Natural killer cell (primary cell): ENCODE measurements at places on chromosomes 1 and 21. TPM values are rescaled to one million over a fixed set of nuclear protein-coding genes. Genes with fewer than 3 reads are reported as not detected.

DNA sequence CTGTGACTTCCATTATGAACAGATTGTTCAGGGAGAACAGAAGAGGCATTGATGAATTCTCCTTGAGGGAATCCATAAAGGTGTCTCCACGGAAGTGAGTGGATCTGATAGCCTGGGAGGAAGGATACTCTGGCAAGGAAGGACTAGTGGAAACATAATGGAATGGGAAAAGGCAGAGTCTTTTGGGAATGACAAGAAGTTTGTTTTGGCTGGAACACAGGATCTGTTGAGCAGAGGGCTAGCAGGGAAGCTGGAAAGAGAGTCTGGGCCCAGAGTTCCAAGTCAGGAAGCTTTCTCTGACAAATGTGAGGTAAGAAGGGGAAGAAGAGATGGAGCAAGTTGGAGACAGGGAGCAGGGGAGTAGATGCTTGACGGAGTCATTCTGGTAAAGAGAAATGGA lies 8.1 kb downstream of the ADAMTS5 start:
- H3K36me3 ChIP-seq, result no peaks in the 10 kb centered on the region
- H3K27me3 ChIP-seq, result peaks cover 2% of the 10 kb centered on the region
- H3K4me3 ChIP-seq, result no peak overlapping the region
- H3K4me1 ChIP-seq, result no peaks in the 10 kb centered on the region
- no peak for DNase-seq

GRCh38 chr21:35732788-35733187 lies 327.5 kb downstream of the SETD4 start:
- no peak overlapping the region for H3K4me3 ChIP-seq
- H3K27ac ChIP-seq, result no peak overlapping the region
- DNase-seq, result no peak

DNA sequence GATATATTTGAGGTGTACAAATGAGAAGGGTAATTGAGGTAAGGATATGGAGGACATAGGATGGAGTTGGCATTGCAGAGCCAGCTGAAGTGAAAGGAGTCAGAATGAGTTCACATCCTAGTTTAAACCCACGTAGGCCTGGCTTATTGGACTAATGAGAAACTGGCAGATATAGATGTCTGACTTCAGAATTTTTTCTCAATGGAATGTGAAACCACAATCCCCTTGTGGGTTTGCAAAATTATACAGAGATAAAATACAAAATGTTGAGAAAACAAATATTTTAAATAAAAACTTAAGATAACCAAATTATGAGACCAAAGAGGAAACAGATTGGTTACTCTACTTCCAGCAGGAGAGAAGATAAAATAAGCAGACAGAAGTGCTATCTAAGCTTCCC lies 277.4 kb upstream of the LRRC7 start:
- H3K4me1 ChIP-seq, result no peaks in the 10 kb centered on the region
- no peak overlapping the region for H3K4me3 ChIP-seq
- no peak for DNase-seq
- no peak overlapping the region for H3K27ac ChIP-seq
- no peaks in the 10 kb centered on the region for H3K27me3 ChIP-seq

DNA sequence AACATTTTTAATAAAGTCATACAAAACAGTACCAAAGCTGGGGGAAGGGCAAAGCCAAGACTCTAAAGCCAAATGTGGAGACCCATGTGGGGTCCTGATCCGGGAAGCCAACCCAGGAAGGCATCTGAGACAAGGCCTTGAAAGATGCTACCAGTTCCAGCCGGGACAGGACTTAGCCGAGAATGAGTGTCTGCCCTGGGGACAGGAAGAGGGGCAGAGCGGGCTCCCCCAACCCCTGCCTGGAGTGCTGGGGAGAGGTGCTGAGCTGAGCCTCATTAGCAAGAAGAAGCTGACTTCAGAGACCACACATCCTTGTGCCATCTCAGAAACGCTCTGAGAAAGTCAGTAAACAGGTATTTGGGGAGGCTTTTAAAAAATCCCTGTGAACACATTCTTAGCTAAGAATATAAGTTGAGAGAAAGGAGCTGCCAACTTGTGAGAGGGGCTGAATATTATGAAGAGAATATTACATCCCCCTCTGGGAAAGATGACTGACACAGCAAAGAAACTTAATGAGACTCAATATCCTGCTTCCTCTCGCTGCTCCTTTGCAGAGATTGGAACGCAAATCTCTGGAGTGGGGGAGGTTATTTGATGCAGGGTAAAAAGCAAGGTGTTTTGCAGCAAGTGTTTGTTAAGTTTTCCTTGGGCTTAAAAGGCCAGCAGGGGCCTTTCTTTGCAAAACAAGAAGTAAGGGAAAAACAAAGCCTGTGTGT lies 103.3 kb upstream of the KCND3 start:
- DNase-seq, result no peak
- no peaks in the 10 kb centered on the region for H3K36me3 ChIP-seq
- no peak overlapping the region for H3K27ac ChIP-seq
- H3K27me3 ChIP-seq, result no peaks in the 10 kb centered on the region

The NOS1AP gene
- total RNA-seq, result 0.20 TPM

- H3K36me3 ChIP-seq, result no peaks in the 10 kb centered on the region
- peak overlapping the region; percentile 52 for H3K4me3 ChIP-seq
- H3K4me1 ChIP-seq, result peaks cover 11% of the 10 kb centered on the region
- DNase-seq, result no peak
- no peak overlapping the region for H3K27ac ChIP-seq
- peaks cover 5% of the 10 kb centered on the region for H3K27me3 ChIP-seq
These were observed 1.1 kb downstream of the SPSB1 start for GRCh38 chr1:9293533-9294404.

- H3K27me3 ChIP-seq, result no peaks in the 10 kb centered on the region
- H3K27ac ChIP-seq, result no peak overlapping the region
- peaks cover 8% of the 10 kb centered on the region for H3K4me1 ChIP-seq
- H3K4me3 ChIP-seq, result no peak overlapping the region
These were observed 44.1 kb upstream of the ZBTB18 start for GRCh38 chr1:244006961-244007360.

DNA sequence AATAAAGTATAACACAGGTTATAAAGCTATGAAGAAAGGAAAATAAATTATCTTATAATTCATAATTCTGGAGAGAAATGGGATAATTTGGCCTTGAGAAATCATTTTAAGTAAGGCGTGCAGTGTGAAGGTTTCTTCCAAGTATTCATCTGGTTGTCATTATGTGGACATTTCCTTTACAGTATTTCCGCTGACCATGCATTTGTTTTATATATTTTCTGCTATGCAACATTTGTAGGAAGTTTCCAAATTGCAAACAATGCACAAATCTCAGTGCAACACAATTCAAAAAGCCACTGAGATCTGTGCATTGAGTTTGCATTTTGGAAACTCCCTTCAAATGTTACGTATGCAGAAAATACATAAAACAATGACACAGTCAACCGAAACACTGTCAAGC lies 17.8 kb downstream of the ZNF670 start:
- H3K4me1 ChIP-seq, result no peaks in the 10 kb centered on the region
- DNase-seq, result no peak
- no peaks in the 10 kb centered on the region for H3K36me3 ChIP-seq
- H3K27ac ChIP-seq, result no peak overlapping the region

GRCh38 chr1:70434253-70434859 lies 23.3 kb downstream of the CTH start:
- no peaks in the 10 kb centered on the region for H3K27me3 ChIP-seq
- no peaks in the 10 kb centered on the region for H3K36me3 ChIP-seq
- no peak overlapping the region for H3K4me3 ChIP-seq
- no peaks in the 10 kb centered on the region for H3K4me1 ChIP-seq

DNA sequence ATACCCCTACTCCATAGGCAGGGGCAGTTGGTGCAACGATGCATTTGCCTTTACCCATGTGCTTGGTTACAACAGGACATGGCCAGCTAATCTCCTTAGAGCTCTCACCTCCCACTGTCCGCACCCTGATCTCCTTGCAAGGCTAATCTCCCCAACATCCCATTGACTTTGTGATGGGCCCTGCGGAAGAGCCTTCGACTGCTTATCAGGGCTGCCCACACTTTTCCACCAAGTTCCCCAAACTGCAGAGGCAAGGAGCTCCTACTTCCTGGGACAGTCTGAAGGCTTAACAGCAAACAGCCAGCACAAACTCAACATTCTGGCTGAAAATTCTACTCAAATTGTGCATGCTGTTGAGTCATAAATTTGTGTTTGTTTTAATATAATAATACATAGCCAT lies 36.0 kb downstream of the C1orf94 start:
- no peaks in the 10 kb centered on the region for H3K36me3 ChIP-seq
- H3K27ac ChIP-seq, result no peak overlapping the region
- no peak overlapping the region for H3K4me3 ChIP-seq

DNA sequence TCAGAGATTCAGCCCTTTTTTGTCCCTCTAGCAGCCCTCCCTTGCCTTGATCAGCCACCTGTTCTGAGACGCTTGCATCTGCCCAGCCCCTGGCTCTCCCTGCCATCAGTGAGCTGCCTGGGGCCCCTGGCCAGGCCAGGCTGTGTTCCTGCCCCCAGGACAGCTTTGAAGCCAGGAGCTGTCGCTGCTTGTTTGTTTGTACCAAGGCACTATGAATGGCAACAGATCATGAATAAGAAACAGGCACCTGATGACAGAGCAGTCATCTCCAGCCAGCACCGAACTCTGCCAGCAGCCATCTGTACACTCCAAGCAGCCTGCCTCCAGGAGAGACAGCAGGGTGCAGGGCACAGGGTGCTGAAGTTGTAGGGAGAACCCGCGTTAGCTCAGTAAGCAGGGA lies 8.1 kb upstream of the VWA5B1 start:
- H3K27ac ChIP-seq, result no peak overlapping the region
- no peaks in the 10 kb centered on the region for H3K36me3 ChIP-seq
- no peaks in the 10 kb centered on the region for H3K4me1 ChIP-seq
- H3K27me3 ChIP-seq, result no peaks in the 10 kb centered on the region
- no peak overlapping the region for H3K4me3 ChIP-seq
- DNase-seq, result no peak

DNA sequence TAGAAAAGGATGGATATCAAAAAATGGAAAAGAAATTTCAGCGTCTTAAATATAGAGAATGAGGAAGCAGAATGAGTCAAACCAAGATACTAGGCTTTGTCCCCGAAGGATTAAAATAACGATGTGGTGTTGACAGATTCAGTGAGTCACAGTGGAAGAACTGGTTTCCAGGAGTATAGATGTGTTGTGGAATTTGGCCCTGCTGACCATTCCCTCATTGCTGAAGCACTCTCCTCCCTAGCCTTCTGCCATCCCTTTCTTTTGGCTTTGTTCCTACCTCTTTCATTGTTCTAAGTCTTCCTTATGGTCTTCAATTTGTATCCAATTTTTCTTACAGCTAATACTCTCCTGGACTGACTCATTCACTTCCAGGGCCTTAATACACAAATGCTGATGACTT lies 23.1 kb upstream of the USP25 start:
- no peak for DNase-seq
- no peaks in the 10 kb centered on the region for H3K27me3 ChIP-seq
- H3K27ac ChIP-seq, result no peak overlapping the region
- H3K4me1 ChIP-seq, result no peaks in the 10 kb centered on the region

DNA sequence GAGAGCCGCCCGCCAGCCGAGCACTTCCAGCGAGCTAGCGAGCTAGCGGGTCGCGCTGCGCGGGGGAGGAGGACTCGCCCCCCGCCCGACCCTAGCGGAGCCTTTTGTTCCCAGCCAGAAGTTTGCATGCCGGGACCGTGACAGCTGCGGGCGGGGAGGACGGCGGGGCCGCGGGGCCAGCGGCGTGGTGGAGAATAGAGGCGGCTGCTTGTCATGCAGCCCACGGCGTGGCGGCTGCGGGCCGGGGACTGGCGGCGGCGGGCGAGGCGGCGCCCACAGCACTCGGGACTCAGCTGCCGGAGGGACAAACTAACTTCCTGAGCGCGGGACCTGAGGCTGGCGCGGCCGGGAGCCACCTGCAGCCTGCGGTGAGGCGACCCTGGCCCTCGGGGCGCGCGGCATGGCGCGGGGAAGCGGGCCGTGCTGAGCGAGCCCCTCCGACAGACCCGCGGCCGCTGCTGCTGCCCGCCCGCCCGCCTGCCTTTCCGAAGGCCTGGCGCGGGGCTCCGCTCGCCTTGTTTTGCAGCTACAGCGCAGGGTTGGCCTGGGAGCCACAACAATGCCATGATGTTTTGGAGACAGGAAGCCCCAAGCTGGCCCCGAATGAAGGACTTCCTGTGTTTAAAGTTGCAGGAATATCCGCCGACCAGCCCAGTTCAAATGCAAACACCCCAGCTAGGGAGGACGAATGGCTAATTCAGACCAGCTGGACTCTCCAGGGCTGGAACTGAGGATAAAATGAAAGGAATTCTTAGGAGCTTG lies 82.2 kb upstream of the BMP8A start:
- peaks cover 11% of the 10 kb centered on the region for H3K4me1 ChIP-seq
- peaks cover 12% of the 10 kb centered on the region for H3K36me3 ChIP-seq
- peak; percentile 44 for DNase-seq
- no peak overlapping the region for H3K27ac ChIP-seq
- H3K4me3 ChIP-seq, result peak overlapping the region; percentile 31
- no peaks in the 10 kb centered on the region for H3K27me3 ChIP-seq

The LAD1 gene
- not detected for total RNA-seq

DNA sequence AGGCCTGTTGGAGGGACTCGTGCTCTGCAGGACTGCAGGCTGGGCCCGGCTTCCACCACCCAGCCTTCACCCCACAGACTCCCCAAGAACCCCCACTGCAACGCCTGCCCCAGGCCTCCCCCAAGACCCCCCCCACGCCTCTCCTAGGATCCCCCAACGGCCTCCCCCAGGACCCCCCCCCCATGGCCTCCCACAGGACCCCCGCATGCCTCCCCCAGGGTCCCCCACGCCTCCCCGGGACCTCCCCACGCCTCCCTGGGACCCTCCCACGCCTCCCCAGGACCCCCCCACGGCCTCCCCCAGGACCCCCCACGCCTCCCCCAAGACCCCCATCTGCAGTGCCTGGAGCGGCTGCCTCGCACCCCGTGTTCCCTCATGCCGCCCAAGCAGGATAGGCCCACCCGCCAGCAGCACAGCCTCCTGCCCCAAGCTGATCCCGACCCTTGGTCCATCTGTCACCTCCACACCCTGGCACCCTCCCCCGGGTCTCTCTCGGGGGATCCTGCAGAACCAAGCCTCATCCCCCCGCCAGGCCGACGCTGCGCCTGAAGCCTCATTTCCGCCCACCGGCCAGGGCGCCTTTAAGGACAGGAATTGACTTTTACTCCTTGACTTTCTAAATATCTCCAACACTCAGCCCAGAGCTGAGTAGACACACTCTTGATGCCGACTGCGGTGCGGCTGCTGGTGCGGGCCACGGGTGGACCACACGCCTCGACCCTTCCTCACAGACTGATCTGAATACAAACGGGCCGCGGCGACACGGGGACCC lies 14.1 kb upstream of the RNF223 start:
- no peak for DNase-seq
- H3K4me3 ChIP-seq, result no peak overlapping the region
- no peaks in the 10 kb centered on the region for H3K4me1 ChIP-seq
- no peak overlapping the region for H3K27ac ChIP-seq
- no peaks in the 10 kb centered on the region for H3K27me3 ChIP-seq
